ENCODE measurements at places on chromosomes 2 and 18.

GRCh38 chr18:27903906-27904305 is 273.0 kb downstream of the CDH2 start:
- no peak for DNase-seq

GRCh38 chr2:38360177-38360576 is 16.9 kb downstream of the ATL2 start:
- no peak for DNase-seq

GRCh38 chr2:3895021-3895420 is 191.6 kb downstream of the DCDC2C start:
- no peak for DNase-seq

DNA sequence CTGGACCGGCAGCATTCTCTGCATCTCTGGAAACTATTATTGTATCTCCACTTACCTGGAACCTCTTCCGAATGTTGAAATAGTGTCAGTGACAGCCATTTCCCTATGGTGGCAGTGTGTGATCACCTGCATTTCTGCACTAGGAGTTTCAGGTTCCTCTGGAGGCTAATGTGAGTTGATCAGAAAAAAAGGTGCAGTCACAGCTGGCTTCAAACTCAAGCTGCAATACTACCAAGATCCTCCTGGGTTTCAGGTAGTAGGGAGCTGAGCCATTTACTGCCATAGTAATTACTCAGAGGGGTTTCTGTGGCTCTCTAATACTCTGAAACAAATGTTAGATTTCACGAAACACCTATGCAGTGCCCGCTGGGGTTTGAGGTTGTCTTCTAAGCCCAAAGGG is 183.5 kb upstream of the OSR1 start:
- DNase-seq, result no peak

- DNase-seq, result no peak
Measured at GRCh38 chr2:26316041-26316440, 29.9 kb upstream of the SELENOI start.

- DNase-seq, result no peak
Measured at GRCh38 chr18:4245456-4245855, 209.7 kb downstream of the DLGAP1 start.

- no peak for DNase-seq
Measured at GRCh38 chr2:235781775-235782174, 287.9 kb downstream of the AGAP1 start.

DNA sequence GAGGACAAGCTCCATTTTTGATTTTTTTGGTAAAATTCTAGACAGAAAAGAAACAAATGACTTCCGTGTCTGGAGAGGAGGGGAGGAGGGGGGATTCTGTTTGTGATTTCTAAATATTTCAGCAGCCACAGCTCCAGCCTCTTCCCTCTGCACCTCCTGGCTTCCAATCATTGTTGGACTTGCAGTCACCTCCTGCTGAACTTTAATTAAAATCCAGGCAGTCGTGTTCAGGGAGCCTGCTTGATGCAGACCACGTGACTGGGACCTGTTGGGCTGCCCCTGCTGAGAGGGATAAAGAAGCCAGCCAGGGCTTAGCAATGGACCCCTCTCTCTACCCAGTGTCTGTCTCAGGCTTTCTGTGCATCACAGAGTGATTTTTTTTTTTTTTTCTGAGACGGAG is 115.1 kb downstream of the SH3BP4 start:
- DNase-seq, result no peak

- no peak for DNase-seq
Measured at GRCh38 chr2:170098626-170099312, 79.2 kb upstream of the MYO3B start.

All from memory B cell (primary cell).